ENCODE measurements at places on chromosomes 2 and 18. TPM values are rescaled to one million over a fixed set of nuclear protein-coding genes. Genes with fewer than 3 reads are reported as not detected.

SLC38A11 gene
- 4.4 TPM for total RNA-seq

GRCh38 chr2:143936538-143936847 is 583.4 kb downstream of the ZEB2 start:
- no peak for DNase-seq

DNA sequence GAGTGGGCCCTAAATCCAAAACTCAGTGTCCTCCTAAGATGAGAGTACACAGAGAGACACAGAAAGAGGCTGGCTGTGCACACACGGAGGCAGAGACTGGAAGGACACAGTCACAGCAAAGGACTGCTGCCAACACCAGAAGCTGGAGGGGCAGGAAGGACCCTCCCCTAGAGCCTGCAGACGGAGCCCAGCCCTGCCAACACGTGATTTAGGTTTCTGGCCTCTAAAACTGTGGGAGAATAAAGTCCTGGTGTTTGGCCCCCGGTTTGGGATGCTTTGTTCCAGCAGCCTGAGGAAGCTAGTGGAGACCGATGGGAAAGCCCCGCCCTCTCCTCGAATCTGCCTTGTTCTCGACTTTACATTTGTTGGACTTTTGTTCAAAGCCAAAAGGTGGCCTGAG is 10.6 kb downstream of the CNDP1 start:
- DNase-seq = no peak

- no peak for DNase-seq
These were observed 422.9 kb upstream of the TRIB2 start for GRCh38 chr2:12293874-12294273.

MAB21L4 gene
- total RNA-seq = not detected

GRCh38 chr2:108877506-108877905 is 90.9 kb downstream of the CCDC138 start:
- no peak for DNase-seq
